ENCODE measurements at places on chromosomes 11 and 22.

- DNase-seq = no peak
Observed at GRCh38 chr22:29233277-29233877, 27.7 kb downstream of the EMID1 start.

DNA sequence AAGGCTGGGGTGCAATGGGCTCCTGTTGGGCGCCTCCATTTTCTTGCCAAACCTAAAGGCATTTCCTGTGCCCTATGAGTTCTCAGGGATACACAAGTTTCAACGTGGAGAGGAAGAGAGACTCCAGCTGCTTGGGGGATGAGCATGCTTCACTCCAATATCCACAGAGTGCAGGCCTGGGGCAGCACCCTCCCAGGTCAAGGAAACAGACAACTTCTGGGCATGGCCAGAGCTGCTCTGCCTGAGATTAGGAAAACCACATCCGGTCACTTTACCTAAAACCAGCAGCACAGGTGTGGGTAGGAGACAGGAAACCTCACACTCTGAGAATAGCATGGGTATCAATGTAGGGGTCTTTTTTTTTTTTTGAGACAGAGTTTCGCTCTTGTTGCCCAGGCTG lies 28.7 kb downstream of the TMEM184B start:
- DNase-seq = no peak

DNA sequence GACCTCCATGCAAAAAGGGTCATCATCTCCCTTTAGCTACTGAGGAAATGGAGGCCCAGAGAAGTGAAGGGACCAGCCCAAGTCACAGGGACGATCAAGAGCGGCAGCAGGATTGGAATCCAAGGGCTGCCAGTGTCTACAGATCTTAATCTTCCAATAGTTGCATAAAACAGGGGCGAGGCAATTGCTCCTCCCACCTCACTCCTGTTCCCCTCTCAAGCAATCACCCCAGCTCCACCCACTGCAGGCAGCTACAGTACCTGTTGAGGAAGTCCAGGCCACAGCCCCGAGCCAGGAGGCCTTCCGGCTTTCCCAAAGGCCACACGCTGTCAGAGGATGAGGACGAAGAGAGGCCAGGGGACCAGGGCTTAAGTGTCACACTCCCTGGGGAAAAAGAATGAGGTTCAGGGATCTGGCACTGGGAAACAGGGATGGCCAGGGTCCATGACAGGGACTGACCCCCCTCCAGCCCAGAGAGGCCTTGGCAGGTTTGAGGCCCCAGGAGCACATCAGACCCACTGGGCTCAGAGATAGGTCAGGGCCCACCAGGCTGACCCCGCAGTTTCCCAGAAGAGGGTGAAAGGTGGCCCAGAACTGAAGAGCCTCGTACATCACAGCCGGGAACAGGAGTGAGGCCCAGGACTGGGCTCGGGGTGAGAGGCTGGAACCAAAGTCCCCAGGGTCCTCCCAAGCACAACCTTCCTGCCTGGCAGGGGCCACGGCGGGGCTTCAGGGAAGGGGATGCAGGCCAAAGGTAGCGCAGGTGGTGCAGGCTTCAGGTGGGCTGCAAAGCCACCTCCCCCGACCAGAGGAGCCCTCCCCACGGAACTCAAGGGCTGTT lies 16.4 kb upstream of the MFNG start:
- no peak for DNase-seq

GRCh38 chr11:77269484-77270123 lies 31.9 kb downstream of the GDPD4 start:
- DNase-seq = no peak

GRCh38 chr22:42939941-42940653 lies 74.9 kb downstream of the PACSIN2 start:
- no peak for DNase-seq

DNA sequence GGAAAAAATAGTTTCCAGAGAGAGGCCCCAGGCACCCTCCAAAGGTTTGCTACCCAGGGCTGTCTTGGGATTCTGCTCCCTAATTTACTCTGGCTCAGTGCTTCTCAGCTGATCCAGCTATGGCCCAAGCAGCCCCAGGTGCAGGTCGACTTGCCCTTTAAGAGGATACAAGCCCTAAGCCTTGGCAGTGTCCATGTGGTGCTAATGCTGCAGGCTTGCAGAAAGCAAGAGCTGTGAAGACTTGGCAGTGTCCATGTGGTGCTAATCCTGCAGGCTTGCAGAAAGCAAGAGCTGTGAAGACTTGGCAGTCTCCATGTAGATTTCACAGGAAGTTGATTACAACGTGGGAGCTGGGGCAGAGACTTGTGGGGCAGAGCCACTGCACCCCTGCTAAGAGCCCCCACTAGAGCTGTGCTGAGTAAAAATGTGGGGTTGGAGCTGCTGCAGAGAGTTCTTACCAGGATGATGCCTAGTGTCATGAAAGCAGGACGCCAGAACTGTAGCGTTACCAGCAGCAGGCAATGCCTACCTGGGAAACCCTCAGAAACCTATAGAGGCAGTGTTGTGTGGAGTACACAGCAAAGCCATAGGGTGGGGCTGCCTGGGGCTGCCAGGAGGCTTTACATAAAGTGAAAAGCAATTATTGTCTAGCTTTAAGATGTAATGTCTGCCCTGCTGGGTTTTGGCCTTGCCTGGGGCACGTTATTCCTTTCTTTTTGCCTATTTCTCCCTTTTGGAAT lies 16.1 kb upstream of the OR52K1 start:
- no peak for DNase-seq

GRCh38 chr22:35443338-35443737 lies 43.4 kb downstream of the MCM5 start:
- DNase-seq = no peak

GRCh38 chr11:19208959-19209546 lies 7.3 kb upstream of the CSRP3 start:
- DNase-seq = no peak
